GDM1 (cell line): ENCODE measurements at places on chromosomes 13 and 19.
A peak's percentile ranks its signal among the peaks of the same experiment; 100 is the strongest.

GRCh38 chr13:110877737-110878258 is 37.1 kb downstream of the ANKRD10 start:
- DNase-seq = no peak

- no peak for DNase-seq
Observed at GRCh38 chr13:34748073-34748472, 194.0 kb upstream of the NBEA start.

- DNase-seq = no peak
Observed at GRCh38 chr13:20989656-20990321, 71.6 kb downstream of the LATS2 start.

DNA sequence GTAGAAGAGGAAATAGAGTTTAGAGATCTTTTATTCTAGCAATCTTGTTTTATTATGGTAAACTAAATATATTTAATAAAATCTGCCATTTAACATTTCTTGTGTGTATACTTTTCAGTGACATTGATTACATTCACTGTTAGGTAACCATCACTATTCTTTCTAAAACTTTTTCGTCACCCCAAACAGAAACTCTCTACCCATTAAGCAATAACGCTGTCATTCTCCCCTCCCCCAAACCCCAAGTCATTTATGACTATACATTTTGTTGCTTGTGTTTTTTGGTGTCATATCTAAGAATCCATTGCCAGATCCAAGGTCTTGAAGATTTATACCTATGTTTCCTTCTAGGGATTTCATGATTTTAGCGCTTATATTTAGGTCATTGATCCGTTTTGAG is 10.6 kb downstream of the URI1 start:
- no peak for DNase-seq

DNA sequence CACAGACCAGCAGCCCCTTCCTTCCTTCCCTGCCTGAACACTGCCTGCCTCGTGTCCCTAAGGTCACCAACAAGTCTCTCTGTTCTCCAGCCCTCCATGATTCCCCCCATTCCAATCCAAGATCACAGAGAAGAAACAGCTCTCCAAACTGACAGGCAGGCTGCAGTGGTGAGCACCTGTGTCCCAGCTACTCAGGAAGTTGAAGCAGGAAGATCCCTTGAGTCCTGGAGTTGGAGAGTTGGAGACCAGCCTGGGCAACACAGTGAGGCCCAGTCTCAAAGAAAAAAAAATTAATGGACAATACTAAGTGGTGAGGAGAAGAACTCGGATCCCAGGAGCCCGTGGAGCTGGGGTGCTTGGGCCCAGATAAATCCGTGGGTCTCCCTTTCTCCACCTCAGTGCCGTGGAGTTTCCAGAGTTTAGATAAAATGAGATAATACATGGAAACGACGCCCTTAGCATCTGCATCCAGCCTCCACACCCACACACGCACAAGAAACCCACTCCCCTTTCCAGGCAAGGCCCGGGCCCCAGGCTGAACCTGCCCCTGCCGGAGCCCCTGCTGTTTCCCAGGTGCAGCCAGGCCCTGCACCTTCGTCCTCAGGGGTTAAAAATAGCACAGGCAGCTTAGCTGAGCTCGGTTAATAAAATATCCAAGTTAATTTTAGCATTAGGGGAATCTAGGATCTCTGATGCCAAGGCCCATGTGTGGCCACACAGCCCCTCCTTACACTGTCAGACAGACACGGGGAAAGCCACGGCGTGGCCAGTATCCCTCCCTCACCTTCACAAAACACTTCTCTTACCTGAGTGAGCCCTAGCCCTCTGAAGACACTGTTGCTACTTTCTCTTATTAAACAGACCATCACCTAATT is 4.7 kb downstream of the RASA3 start:
- no peak for DNase-seq

GRCh38 chr19:52331757-52332156 is 4.3 kb upstream of the ZNF610 start:
- DNase-seq = no peak

DNA sequence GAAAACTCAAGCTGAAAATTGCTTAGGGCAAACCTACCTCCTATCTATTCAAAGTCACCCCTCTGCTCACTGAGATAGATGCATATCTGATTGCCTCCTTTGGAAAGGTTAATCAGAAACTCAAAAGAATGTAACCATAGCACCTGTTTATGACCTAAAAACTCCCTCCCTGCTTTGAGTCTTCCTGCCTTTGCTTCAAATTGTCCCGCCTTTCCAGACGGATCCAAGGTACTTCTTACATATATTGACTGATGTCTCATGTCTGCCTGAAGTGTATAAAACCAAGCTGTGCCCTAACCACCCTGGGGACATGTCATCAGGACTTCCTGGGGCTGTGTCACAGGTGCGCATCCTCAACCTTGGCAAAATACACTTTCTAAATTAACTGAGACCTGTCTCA is 118.6 kb downstream of the TBC1D4 start:
- DNase-seq = no peak

- DNase-seq = no peak
Observed at GRCh38 chr19:58033741-58034476, at the start of gene ZSCAN1. Gene ZSCAN1 (plus strand): TSS chr19:58034025. CDS start chr19:58037837, 3,812 bp downstream.

- no peak for DNase-seq
Observed at GRCh38 chr13:74398599-74398998, 264.4 kb upstream of the KLF12 start.

GRCh38 chr19:5851302-5851701 is at the start of gene FUT3:
Gene FUT3 (minus strand): TSS chr19:5851449.
- DNase-seq = no peak

DNA sequence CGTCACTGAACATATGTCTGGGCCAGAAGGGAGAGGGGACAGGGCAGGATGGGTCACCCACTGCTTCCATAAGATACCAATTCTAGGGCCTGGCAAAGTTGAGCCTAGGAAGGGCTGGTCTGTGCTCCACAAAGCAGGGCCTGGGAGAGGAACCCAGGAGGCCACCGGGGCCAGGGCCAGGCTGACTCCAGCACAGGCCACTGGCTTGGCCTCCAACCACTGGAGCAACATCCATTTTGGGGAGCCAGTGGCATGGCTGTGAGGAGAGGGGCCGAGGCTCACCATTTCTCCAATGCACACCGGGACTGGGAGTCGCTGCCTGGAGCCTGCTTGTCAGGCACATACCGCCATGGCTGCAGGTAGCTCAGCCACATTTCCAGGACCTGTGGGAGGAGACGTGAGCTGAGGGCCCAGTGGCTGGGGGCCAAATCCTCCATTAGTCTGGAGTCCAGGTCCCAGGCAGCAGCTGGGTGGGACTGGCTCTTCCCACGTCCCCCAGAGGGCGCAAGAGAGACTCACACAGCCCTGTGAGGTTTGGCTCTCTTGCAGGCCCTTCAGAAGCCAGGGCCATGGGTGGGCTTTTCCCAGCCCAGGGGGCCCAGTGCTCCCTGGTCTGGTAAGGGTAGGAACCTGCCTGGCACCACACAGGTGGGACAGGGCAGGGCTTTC is 27.7 kb downstream of the TUBA3C start:
- DNase-seq = peak; percentile 40

GRCh38 chr19:31337008-31337914 is 12.0 kb downstream of the TSHZ3 start:
- no peak for DNase-seq

GRCh38 chr13:113840541-113841352 is 23.1 kb downstream of the GAS6 start:
- DNase-seq = no peak

GRCh38 chr13:78085434-78086225 is 167.0 kb upstream of the EDNRB start:
- DNase-seq = peak; percentile 33

GRCh38 chr13:47628666-47629065 is 372.4 kb downstream of the SUCLA2 start:
- no peak for DNase-seq

DNA sequence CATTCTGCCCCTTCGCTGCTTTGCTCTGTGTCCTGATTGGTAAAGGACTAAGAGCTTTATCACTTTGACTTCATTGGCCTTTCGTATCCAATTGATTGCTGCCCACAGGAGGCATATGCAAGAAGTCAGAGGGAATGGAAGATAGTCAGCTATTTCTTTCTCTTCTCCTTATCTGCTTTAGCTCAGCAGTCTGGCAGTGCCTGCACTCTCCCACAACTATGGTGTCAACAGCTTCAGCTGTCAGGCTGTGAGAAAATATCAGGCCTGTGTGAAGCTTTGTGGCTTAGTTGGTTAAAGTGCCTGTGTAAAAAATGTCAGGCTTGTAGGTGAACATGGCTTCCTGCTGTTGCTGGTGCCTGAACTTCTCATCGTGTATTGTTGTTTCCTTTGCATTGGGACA is 243.0 kb downstream of the PCDH17 start:
- no peak for DNase-seq

GRCh38 chr13:19596960-19597361 is 35.6 kb upstream of the TPTE2 start:
- DNase-seq = no peak

GRCh38 chr13:98252931-98253470 is 75.9 kb upstream of the RNF113B start:
- no peak for DNase-seq

- no peak for DNase-seq
Observed at GRCh38 chr13:111043575-111043982, 71.5 kb upstream of the ARHGEF7 start.

DNA sequence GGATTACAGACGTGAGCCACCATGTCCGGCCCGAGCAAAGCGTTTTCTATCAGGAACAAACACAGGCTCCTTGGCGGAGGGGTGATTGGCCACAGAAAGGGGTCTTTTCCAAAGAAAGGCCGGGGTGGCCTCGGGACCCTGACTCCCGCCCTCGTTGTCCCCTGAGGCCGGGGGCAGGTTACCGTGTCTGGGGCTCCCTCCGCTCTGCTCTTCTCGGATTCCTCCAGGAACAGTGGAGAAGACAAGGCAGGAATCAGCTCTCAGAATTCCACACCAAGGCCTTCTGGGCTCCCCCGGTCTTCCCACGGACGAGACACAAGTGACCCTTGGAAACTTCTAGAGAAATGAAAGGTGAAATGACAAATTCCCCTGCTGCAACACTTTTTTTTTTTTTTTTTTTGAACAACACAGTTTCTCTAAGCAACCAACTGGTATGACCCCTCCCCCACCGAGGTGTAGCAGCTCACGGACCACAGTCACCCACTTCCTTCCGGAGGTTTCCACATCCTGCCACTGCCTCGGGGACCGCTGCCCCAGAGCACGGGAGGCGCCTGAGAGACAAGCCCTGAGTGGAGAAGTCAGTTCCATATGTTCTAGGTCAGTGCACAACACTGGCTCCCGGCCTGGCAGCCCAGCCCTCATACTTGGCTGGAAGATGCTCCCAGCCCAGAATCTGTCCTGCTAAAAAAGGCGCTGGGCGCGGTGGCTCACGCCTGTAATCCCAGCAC is 11.0 kb downstream of the MOB3A start:
- peak; percentile 98 for DNase-seq

DNA sequence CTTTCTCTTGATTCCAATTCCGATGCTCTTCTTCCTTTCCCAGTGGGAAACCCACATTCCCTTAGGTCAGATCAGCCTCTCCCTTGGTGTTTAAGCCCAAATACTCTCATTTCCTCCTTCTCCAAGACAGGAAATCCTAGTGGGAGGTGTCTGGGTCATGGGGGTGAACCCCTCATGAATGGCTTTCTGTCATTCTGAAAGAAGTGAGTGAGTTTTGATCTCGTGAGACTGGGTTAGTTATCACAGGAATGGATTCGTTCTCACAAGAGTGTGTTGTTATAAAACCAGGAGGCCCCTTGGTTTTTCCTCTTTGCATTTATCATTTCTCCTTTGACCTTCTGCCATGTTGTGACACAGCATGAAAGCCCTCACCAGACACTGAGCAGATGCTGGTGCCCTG is 76.2 kb upstream of the MTIF3 start:
- no peak for DNase-seq

- no peak for DNase-seq
Observed at GRCh38 chr19:45668342-45668871, 386 bp downstream of the GIPR start.

GRCh38 chr13:114062341-114062740 is 70.1 kb downstream of the RASA3 start:
- DNase-seq = no peak

GRCh38 chr19:7337380-7338194 is 11.2 kb upstream of the ARHGEF18 start:
- DNase-seq = peak; percentile 87

GRCh38 chr13:111302045-111302726 is 18.3 kb upstream of the TEX29 start:
- DNase-seq = no peak

DNA sequence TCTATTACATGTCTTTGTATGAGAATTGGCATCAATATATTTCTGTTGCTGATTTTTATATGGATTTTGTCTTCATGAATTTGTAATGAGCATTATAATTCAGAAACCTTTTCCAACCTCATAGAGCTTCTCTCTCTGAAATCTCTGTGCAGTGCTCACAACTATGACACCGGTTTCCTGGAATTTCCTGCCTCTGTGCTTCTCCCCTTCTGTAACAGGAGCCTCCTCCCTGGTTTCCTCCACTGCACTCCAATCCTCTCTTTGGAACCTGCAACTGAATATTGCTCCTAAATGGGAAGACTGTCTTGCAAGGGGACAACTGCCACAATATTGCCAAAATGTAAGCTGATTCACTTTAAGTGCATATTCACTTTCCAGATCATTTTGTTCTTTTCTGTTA is 1147.9 kb downstream of the UQCRFS1 start:
- DNase-seq = no peak

- no peak for DNase-seq
Observed at GRCh38 chr13:110499621-110500281, 61.8 kb downstream of the RAB20 start.

DNA sequence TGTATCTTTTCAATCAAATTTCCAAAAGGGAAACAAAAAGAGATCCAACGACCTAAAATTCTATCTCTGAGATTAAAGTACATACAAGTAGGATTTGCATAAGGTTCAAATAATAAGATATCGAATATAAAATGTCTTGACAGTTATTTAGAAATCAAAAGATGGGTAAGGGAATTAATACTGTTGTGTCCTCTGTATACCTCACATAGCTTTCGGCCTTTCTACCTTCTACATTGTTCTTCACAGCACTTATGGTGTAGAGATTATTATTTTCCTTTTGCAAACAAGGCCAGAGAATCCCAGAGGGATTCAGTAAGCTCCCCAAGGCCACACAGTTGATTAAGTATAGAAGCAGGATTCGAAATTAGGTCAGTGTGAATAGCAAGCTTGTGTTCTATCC is 403.6 kb downstream of the SPRY2 start:
- DNase-seq = no peak

- no peak for DNase-seq
Observed at GRCh38 chr13:95260031-95260525, 41.2 kb downstream of the ABCC4 start.

DNA sequence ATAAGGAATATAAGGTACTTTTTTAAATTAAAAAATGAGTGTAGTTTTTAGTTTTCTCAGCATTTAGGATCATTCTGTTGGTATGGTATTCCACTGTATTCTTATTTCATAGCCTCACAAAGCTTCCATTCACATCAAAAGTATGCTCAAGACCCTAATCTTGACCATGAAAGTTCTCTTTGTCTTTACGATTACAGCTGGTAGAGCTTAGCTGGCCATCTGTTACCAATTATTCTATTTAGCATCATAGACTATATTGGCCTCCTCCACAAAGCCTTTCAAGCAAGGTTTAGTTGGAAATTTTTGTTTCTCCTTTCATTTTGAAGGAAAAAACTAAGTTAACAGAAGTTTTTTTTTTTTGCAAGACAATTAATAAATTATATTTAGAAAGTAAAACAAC is 245.1 kb downstream of the KCTD12 start:
- DNase-seq = no peak

GRCh38 chr13:76795701-76796695 is 90.2 kb downstream of the KCTD12 start:
- no peak for DNase-seq
